ENCODE measurements at places on chromosomes 6 and 20.
A peak's percentile ranks its signal among the peaks of the same experiment; 100 is the strongest.

DNA sequence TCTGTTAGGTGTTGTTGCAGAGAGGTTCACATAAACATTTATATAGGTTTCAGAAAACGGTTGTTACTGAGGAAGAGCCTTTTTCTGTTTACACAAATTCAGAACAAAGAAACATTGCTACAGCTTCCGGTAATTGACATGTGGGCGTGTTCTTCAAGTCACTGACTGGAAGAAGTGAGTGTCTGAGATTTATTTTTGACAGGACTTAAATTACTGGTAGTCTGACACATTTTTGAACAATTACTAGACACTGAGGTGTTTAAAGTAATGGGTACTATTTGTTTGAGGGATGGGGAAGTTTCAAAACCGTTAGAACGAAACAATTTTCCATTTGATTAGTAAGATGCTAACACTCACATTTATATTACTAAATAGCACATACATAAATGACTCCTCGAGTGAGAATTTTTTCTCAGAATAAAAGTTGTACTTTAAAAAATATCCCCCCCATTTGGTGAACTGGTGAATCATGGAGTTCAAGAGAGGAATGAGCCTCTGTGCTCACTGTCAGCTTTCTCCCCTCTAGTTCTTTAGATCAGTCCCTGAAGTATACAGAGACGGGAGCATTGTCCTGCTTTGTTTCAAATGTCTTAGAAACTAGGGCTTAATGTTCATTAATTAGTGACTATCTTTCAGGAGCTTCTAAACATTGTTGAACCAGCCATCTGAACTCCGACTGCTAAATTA, 98.7 kb downstream of the TSHZ2 start:
- H3K27ac ChIP-seq = no peak overlapping the region
- no peaks in the 10 kb centered on the region for H3K27me3 ChIP-seq
- no peaks in the 10 kb centered on the region for H3K36me3 ChIP-seq
- DNase-seq = no peak

DNA sequence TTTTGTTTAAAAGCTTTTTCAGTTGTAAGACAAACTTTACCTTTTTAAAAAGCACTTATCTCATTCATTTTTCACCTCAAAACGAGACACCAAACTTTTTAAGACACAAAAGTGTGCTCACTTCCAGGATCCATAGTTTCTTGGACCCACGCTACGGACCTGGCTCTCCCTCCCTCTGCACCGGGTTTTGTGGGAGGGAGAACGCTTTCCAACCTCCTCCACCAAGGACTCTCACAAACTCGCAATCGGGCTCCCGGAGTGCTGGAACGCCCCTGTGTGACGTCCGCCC, 436 bp downstream of the CAGE1 start:
- peak; percentile 31 for DNase-seq
- peaks cover 26% of the 10 kb centered on the region for H3K4me1 ChIP-seq
- peak overlapping the region; percentile 87 for H3K4me3 ChIP-seq
- H3K36me3 ChIP-seq = peaks cover 8% of the 10 kb centered on the region
- H3K27ac ChIP-seq = peak overlapping the region; percentile 86

DNA sequence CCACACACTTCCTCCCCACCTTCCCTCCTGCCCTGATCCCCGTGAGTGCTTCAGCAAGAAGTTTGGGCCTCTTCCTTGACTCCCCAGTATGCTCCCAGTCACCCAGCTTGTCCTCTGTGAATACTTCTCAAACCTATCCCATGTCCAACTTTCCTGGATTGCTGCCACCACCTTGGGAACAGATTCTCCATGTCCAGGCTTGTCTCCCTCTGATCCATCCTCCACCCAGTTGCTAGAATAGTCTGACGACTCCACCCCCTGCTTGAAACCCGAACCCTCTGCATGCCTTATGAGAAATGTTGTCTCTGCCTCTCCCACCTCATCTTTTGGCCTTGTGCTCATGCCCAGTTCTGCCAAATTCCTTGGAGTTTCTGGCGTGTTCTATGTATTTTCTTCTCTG, 108.0 kb downstream of the PPP1R14C start:
- H3K27ac ChIP-seq = no peak overlapping the region
- H3K4me3 ChIP-seq = no peak overlapping the region
- no peak for DNase-seq
- H3K36me3 ChIP-seq = no peaks in the 10 kb centered on the region

DNA sequence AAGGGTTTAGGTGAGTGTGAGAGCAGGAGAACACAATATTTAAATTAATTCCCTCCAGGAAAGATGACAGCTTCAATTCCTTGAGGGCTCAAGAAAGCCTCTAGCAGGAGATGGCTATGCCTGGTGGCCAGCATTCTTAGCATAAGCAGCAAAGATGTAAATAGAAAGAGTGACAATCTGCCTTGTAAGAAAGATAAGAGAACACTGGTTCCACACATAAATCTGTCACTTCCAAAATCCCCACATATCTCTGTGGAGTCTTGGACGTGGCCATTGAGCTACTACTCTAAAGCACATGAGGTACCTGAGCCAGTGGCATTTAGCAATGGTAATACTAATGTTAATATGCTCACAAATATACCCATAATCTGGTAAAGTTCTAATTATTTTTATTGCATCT, 29.2 kb downstream of the DEFB114 start:
- no peak overlapping the region for H3K4me3 ChIP-seq
- no peak for DNase-seq
- H3K27ac ChIP-seq = no peak overlapping the region
- H3K36me3 ChIP-seq = no peaks in the 10 kb centered on the region

DNA sequence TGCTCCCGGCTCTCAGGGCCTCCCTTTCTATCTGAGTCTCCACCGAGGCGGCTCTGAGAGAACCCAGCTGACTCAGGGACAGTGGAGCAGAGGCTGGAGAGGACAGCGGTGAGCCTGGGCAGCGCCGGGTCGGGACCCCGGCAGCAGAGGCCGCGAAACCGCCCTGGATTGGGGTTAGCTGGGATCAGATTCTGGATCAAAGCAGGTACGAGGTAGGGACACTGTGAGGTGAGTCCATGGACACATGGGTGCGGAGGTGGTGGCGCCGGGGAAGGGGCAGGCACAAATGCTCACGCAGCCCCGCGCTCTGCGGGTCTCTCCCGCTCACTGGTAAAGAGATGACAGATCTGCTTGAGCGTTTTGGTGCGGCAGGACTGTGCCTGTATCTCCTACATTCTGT, 146.4 kb upstream of the GGTLC1 start:
- H3K36me3 ChIP-seq = no peaks in the 10 kb centered on the region
- H3K4me3 ChIP-seq = no peak overlapping the region
- H3K27ac ChIP-seq = no peak overlapping the region
- DNase-seq = no peak
- H3K27me3 ChIP-seq = no peaks in the 10 kb centered on the region
